Fibroblast of skin of left biceps (primary cell): ENCODE measurements at places on chromosomes 3 and 15.

GRCh38 chr3:195403244-195403643 lies 39.6 kb downstream of the ACAP2 start:
- DNase-seq = no peak

DNA sequence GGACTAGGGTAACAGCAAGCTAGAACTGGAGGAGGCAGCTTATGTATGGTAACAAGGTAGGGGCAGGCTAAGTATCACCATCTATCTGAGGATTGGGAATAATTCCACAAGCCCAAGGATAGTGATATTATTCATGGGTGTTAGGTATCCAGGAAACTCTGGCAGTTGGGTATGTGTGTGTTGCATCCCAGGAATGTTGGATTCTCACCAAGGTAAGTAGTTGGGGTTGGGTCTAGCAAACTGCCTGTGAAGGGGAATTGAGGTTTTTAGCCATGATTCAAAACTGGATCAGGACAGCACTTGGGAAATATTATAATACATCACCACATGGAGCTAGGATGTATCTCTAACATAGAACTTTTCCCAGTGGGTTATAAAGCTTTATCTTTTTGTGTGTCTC lies 626.4 kb upstream of the GOLIM4 start:
- peak; percentile 0 for DNase-seq

GRCh38 chr15:100895721-100896120 lies 16.1 kb downstream of the ALDH1A3 start:
- no peak for DNase-seq

- no peak for DNase-seq
These were observed 426.3 kb downstream of the MECOM start for GRCh38 chr3:169237201-169237600.

DNA sequence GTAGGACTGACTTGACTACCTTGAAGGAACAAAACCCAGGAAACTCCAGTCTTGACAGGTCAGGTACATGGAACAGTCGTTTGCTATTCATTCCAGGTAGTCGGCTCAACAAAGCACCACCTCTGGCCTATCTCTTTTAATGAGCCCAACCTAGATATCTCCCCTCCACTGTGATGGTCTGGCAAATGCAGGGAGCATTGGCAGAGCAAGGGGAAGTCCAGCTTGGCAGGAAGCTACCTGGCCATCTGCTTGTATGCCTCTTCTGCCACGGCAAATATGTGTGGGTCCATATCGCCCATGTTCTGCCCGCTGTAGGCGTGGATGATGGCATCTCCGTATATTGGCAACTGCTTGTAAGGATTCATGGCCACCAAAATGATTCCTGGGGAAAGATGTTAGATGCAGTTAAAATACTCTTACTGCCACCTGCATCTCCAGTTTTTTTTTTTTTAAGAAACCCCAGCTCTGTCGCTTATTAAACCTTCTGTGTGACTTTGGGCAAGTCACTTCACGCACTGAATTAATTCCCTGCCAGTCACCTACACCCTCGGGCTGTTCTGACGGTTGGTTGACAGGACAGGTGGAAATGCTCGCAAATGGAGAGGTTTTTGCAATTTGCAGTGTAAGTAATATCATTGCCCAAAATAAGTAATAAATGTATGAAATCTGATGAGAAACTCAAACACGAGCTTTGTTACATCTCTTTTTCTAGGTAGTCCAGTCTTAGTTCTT lies 16.8 kb downstream of the MYO5C start:
- DNase-seq = no peak

- DNase-seq = no peak
These were observed 18.7 kb upstream of the GRAMD1C start for GRCh38 chr3:113819866-113820265.

DNA sequence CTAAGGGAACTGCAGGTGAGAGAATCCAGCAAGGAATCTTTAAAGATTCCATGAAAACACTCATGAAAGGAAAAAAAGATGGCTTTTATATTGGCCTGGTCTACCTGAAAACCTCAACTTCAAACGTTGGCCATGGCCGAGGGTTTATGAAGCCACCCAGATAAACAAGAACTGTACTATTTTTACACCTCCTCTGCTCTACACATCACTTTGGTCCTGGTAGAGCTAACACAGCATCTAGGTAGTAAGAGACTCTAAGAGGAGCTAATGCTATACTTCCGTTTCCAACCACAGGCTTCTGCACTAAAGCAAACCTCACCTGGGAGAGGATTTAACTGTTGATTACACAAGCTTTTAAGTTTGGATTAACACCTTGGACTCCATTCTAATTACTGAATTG lies 466.2 kb downstream of the FGF12 start:
- no peak for DNase-seq

- DNase-seq = peak; percentile 47
These were observed 53.8 kb downstream of the IQSEC1 start for GRCh38 chr3:13019243-13020095.

- DNase-seq = no peak
These were observed 67.1 kb downstream of the MB21D2 start for GRCh38 chr3:192850451-192850981.

DNA sequence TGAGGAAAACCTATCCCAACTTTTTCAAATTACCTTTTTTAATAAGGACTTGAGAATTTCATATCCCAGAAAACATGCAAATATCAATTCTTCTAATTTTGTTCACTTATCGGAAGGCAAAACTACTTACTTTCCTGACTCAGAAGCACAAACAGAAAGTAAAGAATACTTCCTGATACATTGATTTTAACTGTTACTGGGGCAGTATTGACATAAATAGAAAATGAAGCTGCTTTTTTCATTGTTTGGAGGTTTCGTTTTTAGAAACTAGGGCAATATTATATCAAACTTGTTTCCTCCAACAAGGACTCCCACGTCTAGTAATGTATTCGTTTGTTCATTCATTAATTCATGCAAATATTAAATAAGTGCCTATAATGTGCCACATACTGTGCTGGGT lies 19.1 kb downstream of the PAQR9 start:
- no peak for DNase-seq

DNA sequence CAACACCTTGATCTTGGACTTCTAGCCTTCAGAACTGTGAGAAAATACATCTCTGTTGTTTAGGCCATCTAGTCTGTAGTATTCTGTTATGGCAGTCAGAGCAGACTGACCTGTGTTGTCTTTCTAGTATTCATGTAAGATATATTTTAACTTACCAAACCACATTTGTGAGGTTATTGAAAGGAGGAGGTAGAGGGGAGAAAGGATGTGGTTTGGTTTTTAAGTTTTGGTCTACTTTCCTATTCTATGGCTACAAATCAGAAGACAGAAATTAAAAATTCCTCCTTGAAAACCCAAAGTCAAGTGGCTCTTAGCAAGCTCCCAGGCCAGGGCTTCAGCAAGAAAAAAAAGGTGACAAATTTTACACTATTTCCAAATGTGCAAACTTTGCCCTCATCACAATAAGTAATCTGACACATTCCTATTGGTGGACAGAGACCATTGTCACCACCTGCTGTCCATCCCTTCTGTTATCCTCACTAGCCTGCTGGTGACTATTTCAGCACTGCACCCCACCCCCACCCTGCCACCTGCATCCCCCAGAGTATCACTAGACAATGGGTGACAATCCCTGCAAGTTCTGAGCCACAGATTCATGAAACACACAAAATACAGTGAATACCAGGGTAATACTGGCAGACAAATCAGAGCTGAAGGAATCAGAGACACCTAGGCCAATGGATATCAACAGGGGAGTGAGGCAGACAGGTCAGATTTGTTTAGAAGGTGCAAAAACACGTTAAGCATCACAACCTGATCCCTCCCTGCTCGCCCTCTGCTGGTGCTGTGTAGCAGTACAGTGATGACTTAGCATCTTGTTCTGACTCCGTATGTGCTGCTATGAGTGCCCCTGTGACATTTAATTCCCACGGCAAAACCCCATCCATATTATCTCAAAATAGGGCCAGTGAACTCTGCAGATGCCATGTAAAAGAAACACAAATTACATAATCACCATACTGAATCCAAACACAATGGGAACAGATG lies 79.0 kb upstream of the DCLK3 start:
- no peak for DNase-seq

DNA sequence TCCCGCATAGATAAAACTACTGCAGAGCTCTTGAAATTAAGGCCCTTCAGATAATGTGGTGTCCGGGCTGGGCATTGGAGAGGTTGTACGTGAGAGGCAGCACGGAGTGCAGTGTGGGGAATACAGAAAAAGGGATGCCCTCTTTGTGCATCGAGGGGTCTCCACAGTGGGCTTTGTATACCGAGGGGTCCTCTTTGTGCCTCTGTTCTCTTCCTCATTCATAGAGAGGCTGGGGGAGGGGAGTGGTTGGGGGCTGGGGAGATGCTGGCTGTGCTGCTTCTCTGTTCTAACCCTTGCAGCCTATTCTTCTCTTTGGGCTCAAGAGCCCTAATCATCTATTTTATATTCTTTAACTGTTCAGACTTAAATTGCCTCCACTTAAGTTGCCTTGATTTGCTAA lies 74.3 kb upstream of the NDN start:
- no peak for DNase-seq

DNA sequence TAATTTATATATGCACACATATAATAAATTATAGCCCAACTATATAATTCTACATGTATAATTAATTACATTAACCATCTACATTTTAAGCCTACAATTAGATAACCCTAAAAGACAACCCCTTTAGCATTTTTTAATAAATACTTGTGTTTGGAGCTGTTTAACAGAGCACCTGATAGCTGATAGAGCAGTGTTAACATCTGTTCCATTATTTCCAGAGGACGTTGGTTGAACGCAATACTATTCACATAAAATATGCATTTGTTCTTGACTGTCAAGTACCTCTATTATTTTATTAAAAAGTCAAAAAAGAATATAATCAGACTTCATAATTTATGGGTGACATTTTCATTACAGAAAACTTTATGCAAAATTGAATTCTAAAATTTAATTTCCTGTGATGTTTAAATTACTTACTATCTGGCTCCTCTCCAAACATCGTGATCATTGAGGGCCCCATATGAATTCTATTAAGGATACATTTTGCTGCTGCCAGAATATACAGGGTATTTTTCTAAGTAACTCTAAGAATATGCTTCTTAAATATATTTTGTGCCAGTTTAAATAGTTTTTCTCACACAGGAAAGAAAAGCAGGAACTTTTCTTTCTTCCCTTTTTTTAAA lies 234.3 kb downstream of the SHOX2 start:
- no peak for DNase-seq

DNA sequence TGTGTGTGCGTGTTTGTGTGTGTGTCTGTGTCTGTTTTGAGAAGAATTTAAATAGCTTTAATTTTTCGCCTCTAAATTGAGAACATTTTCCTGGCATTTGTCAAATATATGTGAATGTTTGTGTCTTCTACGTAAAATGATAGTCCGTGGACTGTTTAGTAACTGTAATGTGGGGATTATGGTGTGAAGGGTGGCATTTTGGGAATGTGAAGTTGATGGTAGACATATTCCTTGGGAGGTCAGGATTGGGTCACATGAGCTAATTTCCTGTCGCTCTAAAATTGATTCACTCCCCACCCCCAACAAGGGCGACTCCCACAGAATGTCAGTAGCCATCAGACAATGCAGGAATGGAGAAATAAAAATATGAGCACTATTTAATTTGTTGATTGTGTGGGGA lies 107.3 kb downstream of the ITPR1 start:
- no peak for DNase-seq

GRCh38 chr15:69593488-69593887 lies 140.9 kb downstream of the RPLP1 start:
- no peak for DNase-seq

- DNase-seq = no peak
These were observed 106.6 kb downstream of the DNAJB8 start for GRCh38 chr3:128359846-128360642.

GRCh38 chr3:126518779-126519177 lies 1.2 kb upstream of the UROC1 start:
- no peak for DNase-seq

DNA sequence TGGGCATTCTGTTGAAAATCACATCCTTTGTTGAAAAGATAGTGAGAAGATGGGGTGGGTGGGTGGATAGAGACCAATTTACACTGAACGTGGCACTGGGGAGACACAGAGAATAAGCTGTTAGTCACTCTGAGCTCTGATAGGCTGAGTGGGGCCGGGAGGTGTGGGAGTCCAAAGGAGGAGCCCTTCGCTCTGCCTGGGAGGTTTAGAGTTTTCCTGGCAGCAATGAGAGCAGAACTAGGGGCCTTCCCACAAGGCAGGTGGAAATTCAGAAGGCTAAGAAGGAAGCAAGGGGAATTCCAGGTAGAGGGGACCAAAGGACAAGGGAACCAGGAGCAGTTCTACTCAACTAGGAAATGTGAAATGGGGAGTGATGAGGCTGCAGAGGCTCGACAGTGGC lies 272.7 kb downstream of the RPLP1 start:
- no peak for DNase-seq

DNA sequence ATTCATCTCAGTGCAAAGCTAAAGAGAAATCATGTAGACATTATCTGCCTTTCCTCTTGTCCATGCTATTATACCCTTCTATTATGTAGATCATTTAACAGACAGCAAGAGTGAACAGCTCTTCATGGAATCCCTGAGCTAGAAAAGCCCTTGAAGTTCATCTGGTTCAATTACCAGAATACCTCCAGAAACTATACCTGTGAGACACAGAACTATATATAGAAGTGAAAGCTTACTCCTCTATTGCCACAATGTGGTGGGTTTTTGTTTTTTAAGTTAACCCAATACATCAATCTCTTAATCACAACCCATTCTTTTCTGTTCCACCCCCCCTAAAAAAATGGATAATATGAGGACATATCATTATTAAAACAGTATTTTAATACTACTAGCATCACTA lies 347.7 kb downstream of the PLCL2 start:
- DNase-seq = no peak

- DNase-seq = no peak
These were observed 71.8 kb downstream of the GAP43 start for GRCh38 chr3:115695090-115695489.

DNA sequence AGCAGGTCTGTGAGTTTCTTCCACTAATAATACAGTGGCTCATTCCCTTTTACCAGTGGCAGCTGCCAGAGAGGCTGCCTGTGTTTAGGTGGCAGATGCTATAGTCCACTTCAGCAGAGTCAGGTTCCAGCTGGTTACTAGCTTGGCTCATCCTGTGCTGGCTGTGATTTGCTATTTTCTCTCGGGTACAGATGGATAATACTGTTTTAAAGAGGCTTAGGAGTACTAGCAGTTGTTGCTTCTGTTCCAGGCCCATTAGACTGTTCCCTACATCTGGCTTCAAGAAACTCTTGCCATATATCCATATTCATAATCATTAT lies 41.0 kb downstream of the ZNF609 start:
- DNase-seq = no peak

- DNase-seq = no peak
These were observed 6.7 kb upstream of the IGDCC3 start for GRCh38 chr15:65384505-65384894.
